ENCODE measurements at places on chromosomes 7 and 10.

DNA sequence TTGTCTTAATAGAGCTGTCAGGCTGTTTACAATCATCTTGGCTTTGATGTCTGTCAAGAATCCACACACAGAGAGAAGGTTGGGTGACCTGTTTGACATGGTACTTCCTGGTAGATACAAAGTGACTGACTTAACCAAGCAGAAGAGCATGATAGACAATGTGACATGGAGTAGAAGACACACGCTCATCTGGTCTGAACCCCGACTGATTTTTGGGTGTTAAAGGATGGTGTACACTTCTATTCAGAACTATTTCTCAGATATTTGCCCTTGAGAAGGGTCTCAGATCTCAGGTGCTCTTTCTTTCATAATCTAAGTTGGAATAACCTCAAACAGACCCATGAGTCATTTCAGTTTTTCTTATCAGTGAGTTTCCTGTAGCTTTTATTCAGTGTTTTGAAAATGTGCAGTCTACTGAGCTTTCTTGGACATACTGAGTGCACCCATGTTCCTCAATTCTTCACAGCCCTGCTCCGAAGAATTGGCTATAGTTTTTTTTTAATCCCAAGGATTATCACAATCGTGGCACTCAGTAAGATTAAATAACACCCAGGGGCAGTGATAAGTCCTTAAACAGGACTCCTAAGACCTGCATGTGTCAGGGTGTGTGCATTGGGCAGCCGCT, 46.4 kb upstream of the NXPH1 start:
- H3K27ac ChIP-seq, result no peak overlapping the region
- no peaks in the 10 kb centered on the region for H3K4me1 ChIP-seq
- no peak for DNase-seq

DNA sequence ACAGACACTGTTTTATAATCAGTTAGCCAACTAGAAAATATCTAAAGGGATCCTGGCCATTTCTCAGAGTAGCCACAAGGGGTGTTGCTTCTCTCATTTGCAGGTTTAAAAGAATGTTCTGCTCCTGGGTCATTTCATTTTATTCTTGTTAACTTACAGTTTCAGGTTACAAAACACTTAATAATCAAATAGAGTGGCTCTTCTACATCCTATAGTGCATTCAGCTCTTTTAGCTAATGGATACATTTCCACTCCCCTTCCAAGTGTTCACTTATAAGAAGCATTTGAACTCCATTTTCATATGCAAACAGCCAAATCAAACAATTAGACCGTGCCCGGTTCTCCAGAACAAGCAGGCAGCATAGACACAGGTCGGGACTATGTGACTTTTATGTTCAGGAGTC, 117.5 kb downstream of the TRIL start:
- H3K27me3 ChIP-seq, result peaks cover 2% of the 10 kb centered on the region
- no peak overlapping the region for H3K4me3 ChIP-seq

DNA sequence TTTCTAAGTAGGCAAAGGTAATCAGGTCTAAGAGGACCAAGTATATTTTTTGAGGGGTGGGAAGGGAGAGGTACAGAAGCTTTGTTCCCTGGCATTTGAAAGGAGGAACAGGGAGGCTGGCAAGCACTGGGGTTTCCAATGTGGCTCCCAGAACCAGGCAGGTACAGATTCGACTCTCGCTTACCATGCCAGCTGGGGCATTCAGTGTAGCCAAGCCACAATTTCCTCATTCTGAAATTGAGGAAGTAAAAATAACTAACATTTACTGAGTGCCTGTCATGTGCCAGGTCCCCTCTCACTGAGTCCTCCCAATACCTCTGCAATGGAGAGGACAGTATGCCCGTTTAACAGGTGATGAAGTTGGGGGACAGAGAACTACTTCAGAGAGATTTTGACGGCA, 45.9 kb upstream of the BET1 start:
- no peak overlapping the region for H3K27ac ChIP-seq
- H3K4me3 ChIP-seq, result no peak overlapping the region
- DNase-seq, result no peak
- H3K27me3 ChIP-seq, result no peaks in the 10 kb centered on the region
- H3K36me3 ChIP-seq, result no peaks in the 10 kb centered on the region

DNA sequence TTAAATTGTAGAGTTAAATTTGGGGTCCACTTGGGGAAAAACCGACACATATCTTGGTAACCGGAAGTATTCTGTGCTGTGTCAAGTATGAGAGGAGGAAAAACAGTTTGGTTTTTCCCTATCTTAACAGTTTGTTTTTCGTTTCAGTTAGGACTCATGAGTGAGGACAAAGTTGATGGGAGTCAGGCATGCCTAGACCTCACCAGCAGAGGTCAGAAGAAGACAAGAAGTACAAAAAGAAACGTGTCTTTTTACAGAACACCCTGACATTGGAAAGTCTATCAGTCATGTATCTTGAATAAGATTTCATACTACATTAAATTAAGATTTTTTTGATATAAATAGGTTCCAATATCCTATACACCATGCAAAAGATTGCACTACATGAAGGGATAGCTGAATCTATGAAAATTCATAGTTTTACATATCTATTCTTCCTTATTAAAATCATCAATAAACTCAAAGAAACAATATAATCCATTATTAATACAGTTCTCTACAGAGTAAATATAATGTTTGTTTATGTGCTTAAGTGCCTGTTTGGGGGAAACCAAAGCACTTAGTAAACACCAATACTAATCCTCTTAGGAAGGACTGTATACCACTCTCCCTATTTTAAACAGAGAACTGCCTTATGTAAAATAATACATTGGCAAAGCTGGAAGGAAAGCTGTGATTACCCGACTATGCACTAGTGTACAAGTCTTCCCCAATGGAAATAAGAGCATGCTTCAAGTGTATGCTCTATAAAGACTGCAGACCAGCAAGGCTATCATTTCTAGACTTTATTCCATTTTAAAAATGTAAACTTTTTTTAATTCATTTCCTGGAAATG, 95.6 kb downstream of the USP6NL start:
- no peaks in the 10 kb centered on the region for H3K4me1 ChIP-seq
- no peak overlapping the region for H3K4me3 ChIP-seq
- H3K27me3 ChIP-seq, result no peaks in the 10 kb centered on the region
- DNase-seq, result peak; percentile 43
- no peaks in the 10 kb centered on the region for H3K36me3 ChIP-seq
- no peak overlapping the region for H3K27ac ChIP-seq

- H3K4me1 ChIP-seq, result no peaks in the 10 kb centered on the region
- no peaks in the 10 kb centered on the region for H3K36me3 ChIP-seq
- H3K27me3 ChIP-seq, result no peaks in the 10 kb centered on the region
These were observed 30.7 kb downstream of the FGF8 start for GRCh38 chr10:101745074-101745696.

- H3K27ac ChIP-seq, result no peak overlapping the region
- H3K4me1 ChIP-seq, result peaks cover 7% of the 10 kb centered on the region
- H3K27me3 ChIP-seq, result peaks cover 65% of the 10 kb centered on the region
- H3K36me3 ChIP-seq, result peaks cover 5% of the 10 kb centered on the region
- DNase-seq, result no peak
These were observed 43.0 kb upstream of the CDK1 start for GRCh38 chr10:60735244-60735643.

GRCh38 chr10:94183666-94184264, 179.0 kb downstream of the NOC3L start:
- H3K27ac ChIP-seq, result no peak overlapping the region
- no peak for DNase-seq
- H3K4me1 ChIP-seq, result no peaks in the 10 kb centered on the region
- no peak overlapping the region for H3K4me3 ChIP-seq
- H3K36me3 ChIP-seq, result no peaks in the 10 kb centered on the region

DNA sequence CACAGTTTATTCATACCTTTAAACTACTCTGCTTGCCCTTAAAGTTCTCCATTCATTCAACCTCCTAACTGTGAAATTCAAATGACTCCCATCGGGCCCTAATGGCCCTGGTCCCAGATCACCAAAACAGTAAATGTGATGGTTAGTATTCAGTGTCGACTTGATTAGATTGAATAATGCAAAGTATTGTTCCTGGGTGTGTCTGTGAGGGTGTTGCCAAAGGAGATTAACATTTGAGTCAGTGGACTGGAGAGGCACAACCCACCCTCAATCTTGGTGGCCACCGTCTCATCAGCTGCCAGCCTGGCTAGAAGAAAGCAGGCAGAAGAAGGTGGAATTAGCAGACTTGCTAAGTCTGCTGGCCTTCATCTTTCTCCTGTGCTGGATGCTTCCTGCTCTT, 80.1 kb upstream of the PLXNA4 start:
- no peak overlapping the region for H3K4me3 ChIP-seq
- no peaks in the 10 kb centered on the region for H3K4me1 ChIP-seq
- DNase-seq, result no peak
- peaks cover 2% of the 10 kb centered on the region for H3K27me3 ChIP-seq
- no peak overlapping the region for H3K27ac ChIP-seq

DNA sequence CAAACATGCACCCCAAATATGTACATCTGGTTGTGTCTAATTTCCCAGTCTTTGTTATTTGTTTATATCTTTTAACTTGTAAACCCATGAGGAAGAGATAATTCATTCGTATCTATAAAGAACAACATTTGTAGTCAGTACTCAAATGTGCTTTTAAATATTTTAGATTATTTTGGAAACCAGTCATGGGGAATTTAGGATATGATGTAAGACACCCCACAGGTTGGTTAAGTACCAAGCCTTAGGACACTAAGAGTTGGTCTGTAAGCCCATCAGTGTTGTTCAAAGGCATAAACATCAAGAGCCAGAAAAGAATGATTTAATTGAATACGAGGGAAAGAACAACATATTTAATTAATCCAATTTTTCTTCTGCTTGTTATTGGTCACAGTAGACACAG, 421.1 kb upstream of the SEMA3C start:
- H3K4me1 ChIP-seq, result no peaks in the 10 kb centered on the region
- no peak for DNase-seq
- no peaks in the 10 kb centered on the region for H3K27me3 ChIP-seq
- no peaks in the 10 kb centered on the region for H3K36me3 ChIP-seq
- no peak overlapping the region for H3K27ac ChIP-seq

DNA sequence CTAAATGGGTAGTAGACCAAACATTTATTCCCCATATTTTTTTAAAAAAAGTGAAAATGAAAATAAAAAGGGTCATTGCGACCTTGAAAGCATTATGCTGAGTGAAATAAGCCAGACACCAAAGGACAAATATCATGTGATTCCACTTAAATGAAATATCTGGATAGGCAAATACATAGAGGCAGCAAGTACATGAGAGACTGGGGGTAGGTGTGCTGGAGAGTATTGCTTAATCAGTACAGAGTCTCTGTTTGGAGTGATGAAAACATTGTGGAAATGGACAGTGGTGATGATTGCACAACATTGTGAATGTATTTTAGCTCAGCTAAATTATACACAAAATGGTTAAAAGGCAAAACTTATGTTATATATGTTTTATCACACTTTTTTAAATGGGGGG, 169.4 kb downstream of the AKR1D1 start:
- no peaks in the 10 kb centered on the region for H3K27me3 ChIP-seq
- no peaks in the 10 kb centered on the region for H3K36me3 ChIP-seq
- no peak overlapping the region for H3K4me3 ChIP-seq
- no peak for DNase-seq
- H3K27ac ChIP-seq, result no peak overlapping the region

- H3K4me1 ChIP-seq, result no peaks in the 10 kb centered on the region
- no peak overlapping the region for H3K4me3 ChIP-seq
- H3K36me3 ChIP-seq, result no peaks in the 10 kb centered on the region
- no peak overlapping the region for H3K27ac ChIP-seq
These were observed 2.8 kb upstream of the PIP start for GRCh38 chr7:143129051-143129450.

GRCh38 chr7:43856996-43857395, 12.3 kb downstream of the MRPS24 start:
- no peak overlapping the region for H3K27ac ChIP-seq
- DNase-seq, result no peak
- H3K36me3 ChIP-seq, result no peaks in the 10 kb centered on the region
